Hematopoietic multipotent progenitor cell treated with erythropoietin and hydrocortisone succinate and interleukin-3 and kit ligand, for 15 days (in vitro differentiated cells): ENCODE measurements at places on chromosomes 12 and 14.

DNA sequence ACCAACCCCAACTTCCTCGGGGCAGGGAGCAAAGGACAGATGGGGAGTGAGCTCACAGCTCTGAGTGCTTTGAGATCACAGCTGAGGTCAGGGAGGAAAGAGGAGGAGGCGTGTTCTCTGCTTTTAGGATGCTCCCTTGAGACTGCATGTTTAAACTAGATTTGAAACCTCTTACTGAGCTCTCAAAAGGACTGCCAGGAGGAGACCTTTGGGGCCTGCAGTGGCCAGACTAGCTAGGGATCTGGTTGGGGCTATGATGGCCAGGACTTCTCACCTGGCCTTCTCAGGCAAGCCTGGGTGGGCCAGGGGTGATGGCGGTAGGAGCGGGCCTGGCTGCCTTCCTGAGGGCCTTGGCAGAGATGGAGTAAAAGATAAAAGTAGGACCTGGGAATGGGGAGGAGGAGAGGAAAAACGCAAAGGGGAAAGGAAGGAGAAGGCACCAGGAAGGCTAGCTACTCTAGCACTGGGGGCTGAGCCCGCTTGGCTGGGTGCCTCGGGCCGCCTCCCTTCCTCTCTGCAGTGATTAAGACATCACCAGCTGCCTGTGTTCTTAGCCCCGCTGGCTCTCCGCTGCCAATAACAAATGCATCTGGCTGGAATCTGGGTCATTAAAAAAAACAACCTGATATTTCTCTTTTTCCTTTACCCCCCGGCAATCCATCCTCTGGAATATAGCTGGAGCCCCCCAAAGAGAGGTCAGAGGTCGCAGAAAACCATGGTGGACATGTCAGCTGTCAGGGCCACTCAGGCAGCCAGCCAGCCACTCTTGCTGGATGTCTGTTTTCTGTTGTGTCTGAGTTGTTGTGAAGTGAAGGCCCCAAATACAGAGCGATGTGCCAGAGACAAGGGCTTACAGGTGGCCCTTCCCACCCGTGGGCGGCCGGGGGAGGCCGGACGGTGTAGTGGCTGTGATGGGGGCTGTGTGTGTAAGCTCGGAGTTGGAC, 141.3 kb downstream of the TSPAN9 start:
- no peak for DNase-seq

- DNase-seq = peak; percentile 45
Measured at GRCh38 chr12:107884769-107885694, 110.5 kb downstream of the ASCL4 start.

- no peak for DNase-seq
Measured at GRCh38 chr12:106281056-106281782, 21.3 kb upstream of the TCP11L2 start.

GRCh38 chr12:105910030-105910429, 228.7 kb downstream of the NUAK1 start:
- DNase-seq = no peak

- no peak for DNase-seq
Measured at GRCh38 chr12:116673681-116674111, 64.2 kb downstream of the SPRING1 start.

DNA sequence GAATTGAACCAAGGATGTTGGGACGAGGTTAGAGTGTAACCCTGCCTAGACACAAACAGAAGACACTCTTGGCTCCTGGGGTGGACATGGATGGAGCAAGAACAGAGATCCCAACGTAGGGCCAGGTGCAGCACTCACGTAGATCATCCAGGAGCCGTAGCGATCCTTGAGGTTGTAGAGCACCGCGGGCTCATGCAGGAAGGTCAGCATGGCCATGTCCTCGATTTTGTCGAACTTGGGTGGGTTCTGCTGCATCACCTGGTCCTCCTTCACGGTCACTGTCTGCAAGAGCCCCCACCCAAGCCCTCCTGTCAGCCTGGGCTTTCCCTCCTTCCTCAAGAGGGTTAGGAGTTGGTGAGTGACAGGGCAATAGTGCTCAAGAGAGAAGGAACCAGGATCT, 2.5 kb downstream of the MYH7 start:
- DNase-seq = no peak

GRCh38 chr14:58198086-58198485, 1.9 kb upstream of the ACTR10 start:
- no peak for DNase-seq

DNA sequence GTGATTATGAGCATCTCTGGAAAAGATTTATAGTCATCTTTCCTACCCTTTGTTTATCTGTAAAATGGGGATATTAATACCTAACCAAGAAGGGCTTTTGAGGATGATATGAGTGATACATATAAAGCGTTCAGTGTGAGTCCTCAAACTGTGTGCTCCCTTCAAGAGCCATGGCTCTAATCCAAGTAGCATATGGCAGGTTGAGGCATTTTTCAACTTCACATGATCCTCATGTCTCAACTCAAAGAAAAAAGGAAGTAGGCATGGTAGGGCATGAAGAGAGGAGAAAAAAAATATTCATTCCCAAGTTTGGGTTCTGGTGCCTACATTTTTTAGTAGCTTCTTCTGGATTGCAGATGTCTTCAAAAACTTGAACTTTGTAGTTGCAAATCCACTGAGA, 286.3 kb upstream of the ATP2B1 start:
- no peak for DNase-seq

DNA sequence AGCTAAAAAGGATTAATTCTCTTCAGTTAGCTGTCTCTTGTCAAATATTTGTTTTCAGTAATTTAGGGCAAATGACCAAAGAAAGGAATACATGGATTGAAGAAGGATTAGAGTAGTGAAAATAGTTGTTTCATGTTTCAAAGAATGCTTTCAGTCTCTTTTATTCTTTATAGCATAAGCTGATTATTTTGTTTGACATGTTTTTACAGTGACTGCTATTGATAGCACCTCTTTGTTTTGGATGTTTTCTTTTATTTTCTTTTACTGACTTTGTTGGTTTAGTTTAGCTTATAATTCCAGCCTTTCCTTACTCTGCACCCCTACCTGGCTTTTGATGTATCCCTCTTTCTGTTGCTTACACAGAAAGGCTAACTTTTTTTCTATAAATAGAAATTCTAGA, 29.3 kb upstream of the SGPP1 start:
- DNase-seq = no peak

DNA sequence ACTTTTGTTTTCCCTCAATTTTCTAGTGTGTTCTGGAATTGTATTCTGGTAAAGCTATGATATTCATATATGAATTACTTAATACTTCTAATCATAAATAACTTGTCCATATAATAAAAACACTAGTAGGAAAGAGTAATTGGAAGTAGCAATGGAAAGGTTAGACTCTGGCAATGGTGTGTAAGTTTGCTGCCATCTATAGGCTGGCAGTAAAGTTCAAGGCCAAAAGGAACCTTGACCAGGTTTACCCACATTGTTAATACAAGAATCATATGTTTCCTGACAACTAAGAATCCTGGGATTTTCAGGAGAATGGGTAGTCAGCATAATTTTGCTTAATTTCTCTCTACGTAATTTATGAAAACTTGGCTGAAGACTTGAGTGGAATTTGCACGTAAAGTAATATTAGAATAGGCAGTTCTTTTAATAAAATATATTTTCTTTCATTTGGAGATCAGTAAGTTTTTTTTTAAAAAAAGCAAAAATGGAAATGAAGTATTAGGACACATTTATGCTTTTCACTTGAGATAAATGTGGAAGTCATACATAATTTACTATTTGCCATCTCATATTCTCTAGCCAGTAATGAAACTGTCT, 926.7 kb downstream of the GALC start:
- no peak for DNase-seq

- no peak for DNase-seq
Measured at GRCh38 chr12:77131977-77132490, 66.7 kb upstream of the E2F7 start.

DNA sequence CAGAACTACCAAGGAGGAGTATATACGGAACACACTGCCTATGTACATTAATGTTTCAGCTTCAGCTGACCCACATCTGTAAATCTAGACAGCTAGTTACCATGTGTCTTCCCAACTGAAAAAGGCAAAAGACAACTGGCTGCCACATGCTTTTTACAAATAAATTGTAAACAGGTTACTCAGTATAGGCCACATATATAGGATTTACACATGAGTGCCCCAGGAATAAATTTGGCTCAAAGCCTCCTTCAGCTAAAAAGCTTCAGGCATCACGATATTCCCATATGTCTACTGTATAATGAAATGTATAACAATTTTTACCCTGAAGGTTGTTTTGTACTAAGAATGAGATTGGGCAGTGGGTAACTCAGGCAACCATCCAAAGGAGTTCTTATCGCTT, 175.9 kb upstream of the BMP4 start:
- DNase-seq = no peak

DNA sequence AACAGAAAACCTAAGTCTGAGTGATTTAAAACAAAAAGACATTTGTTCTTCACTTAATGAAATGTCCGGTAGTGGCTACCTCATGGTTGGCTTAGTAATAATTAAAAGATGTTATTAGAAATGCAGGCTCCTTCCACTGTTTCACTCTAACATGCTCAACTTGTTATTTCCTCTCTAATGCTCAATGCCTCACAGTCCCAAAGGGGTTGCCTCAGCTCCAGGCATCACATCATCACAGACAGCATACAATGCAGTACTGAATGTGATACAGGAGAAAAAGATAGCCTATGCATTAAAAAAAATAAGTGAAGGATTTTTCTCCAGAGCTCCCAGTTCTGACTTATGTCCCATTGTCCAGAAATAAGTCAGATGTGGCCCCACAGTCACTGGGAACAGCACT, 1077.0 kb upstream of the TMEM132C start:
- no peak for DNase-seq

DNA sequence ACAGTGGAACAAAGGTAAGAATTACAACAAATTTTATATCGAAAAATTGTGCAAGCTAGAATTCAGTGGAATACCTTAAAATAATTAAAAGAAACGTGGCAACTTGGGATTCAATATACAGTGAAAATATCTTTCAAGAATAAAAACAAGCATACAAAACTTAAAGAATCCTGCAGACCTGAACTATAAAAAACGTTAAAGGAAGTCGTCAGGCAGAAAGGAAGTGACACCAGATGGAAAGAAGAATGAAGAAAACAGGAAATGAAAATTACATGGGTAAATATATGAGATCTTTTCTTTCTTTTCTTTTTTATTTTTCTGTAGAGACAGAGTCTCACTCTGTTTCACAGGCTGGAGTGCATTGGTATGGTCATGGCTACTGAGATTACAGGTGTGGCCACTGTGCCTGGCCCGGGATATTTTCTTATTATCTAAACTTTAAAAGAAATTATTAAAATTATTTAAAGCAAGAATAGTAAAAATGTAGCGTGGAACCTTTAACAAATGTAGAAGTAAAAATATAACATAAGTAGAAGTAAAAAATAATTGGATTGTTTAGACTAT, 4.7 kb downstream of the MGP start:
- no peak for DNase-seq

GRCh38 chr12:22670762-22671161, 45.8 kb downstream of the ETNK1 start:
- peak; percentile 25 for DNase-seq

DNA sequence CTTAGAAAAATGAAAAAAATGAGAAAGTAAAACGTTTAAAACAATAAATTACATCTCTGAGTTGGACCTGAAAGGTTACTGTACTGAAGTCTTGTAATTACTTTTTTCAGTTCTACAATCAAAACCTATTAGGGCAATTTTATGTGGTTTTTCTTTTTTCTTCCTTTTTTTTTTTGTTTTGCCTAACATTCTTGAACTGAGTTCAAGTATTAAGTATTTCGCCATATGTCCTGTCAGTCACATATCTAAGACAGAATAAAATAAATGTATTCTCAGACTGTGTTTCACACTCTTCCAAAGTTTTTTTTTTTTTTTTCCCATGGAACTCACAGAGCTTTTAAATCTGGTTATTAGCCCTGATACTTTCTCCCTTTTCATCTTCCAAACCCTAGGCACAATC, 172.0 kb downstream of the BCAT1 start:
- DNase-seq = no peak

GRCh38 chr12:23083267-23083666, 458.3 kb downstream of the ETNK1 start:
- no peak for DNase-seq

DNA sequence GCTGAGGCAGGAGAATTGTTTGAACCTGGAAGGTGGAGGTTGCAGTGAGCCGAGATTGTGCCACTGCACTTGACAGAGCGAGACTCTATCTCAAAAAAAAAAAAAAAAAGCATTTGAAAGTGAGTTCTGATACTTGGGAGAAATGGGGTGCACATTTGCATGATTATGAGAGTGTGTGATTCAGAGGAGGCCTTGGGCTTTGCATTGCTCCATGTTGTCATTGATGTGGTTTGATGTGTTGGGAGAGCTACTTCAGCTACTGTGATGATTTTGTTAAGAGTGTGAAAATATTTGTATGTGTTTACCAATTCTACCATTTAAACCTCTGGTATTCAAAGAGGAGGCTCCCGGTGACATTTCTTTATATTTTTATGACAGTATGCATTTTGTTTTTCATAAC, 24.4 kb downstream of the DRAM1 start:
- no peak for DNase-seq

- DNase-seq = no peak
Measured at GRCh38 chr12:30885321-30885720, 41.2 kb upstream of the TSPAN11 start.

DNA sequence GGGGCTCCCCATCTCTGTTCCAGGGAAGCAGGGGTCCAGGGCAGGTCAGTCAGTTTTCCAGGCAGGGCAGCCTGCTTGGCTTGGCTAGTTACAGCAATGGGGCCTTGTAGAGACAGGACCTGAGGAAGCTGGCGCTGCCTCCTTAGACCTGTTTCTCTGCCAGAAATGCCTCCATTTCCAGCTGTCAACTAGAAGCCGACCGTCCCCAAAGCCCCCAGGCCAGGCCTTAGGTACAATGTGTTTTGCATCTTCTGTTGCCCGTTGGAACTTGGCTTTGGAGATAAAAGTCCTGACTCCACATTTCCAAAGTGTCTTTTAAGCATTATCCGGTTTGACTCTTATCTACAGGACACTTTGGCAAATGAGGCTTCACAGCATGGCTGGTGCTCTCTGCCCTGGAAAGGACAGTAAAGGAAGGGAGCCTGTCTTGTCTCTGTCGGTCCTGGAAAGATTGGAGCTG, 42.6 kb downstream of the KRT80 start:
- no peak for DNase-seq

GRCh38 chr12:90250042-90250441, 541.4 kb upstream of the ATP2B1 start:
- DNase-seq = no peak

- DNase-seq = no peak
Measured at GRCh38 chr12:53358836-53359419, 21.0 kb upstream of the SP1 start.

DNA sequence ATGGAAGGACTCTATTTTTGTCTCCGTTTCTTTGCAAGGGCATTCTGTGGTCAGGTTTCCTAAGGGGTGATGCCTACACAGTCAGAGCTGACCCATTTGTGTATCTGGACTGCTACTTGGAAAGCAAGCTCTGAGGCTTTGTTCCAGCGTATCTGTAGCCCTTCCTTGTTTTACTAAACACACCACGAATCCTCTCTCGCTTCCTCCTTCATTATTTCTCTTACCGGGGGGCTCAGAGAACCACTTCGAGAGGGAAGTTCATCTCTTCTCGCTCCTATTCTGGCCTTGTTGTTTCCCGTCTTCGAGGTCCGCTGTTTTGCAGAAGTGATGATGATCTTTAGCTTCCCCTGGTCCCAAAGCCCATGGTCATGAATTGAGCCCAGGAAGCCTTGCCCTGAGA, 164.7 kb downstream of the SSPN start:
- DNase-seq = no peak
